Activated T-helper 17 cell treated with anti-CD3 and anti-CD28 coated beads, Interleukin-2, amount 50 U/mL, for 72 hours (primary cell): ENCODE measurements at places on chromosomes 2 and 18. TPM values are rescaled to one million over a fixed set of nuclear protein-coding genes. Genes with fewer than 3 reads are reported as not detected.
A peak's percentile ranks its signal among the peaks of the same experiment; 100 is the strongest.

- no peak for ATAC-seq
Observed at GRCh38 chr2:1987379-1987778, 243.1 kb upstream of the PXDN start.

DNA sequence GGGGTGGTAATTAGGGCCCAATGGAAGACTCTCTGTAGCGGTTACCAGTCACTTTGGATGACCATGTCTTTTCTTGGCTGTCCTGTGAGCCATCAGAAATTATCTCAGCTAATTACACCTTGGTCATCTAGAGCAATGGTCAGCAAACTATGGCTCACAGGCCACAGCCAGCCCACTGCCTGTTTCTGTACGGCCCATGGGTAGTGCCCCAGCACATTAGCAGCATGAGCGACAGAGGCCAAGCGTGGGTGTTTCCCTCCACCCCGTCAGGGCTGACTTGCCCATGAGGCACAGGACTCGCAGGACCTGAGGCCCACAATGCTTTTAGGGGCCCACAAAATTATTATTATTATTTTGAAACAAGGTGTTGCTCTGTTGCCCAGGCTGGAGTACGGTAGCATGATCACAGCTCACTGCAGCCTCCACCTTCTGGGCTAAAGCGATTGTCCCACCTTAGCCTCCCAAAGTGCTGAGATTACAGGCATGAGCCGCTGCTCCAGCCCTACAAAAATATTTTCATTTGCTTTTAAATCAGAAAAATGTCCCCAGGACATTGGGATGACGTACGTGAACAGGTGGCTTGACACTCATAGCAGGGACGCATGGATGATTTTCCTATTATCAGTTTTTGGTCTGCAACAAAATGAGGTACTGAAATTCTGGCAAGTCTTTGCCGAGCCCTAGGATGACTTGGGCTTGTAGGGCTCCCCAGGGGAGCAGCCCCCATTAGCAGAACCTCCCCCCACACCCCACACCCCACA lies 29.3 kb upstream of the CEP68 start:
- ATAC-seq = no peak

KLF7 gene
- 32.8 TPM for total RNA-seq

SCG2 gene
- not detected for total RNA-seq

DNA sequence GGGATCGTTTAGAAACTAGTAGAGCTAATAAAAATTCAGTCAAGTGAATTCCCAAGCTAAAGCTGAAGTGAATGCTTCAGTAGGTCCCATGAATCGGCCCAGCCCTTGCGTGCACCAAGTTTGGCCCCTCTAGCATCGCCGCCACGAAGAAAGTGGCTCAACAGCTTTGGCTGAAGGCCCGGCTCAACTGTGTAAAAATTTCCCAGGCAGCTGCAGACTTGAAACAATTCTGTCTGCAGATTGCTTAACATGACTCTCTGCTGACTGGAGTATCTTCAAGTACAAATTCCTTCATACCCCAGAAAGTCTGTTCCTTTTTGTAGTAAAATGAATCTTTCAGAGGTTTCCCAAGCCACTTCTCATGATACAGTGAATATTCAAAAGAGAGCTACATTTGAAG lies 32.7 kb downstream of the ALMS1 start:
- ATAC-seq = no peak

DNA sequence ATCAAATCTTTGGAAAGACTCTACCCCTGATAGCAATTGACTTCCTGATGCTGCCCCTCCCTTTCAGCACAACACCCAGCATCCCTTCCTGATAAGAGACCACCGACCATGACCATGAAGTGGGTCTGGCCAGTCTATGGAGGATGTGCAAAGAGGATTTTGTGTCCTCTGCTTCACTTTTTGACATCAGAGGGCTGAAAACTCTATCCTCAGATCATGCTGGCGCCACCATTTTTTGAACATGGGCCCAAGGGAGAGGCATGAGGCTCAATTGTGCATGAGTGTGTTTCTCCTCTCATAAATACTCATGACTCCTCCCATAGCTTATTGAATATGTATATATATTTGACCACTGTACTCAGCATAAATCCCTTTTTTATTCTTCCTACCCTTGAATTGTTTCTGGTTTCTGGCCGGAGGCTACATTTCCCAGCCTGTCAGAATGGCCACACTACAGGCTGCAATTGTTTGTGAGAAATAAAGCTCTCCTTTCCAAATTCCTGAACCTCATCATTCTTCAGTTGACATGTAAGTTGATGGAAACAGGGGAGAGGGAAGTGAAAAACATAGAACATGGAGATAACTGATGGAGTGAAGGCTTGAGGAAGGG lies 314.1 kb downstream of the MYCN start:
- no peak for ATAC-seq

FAM228A gene
- total RNA-seq = 0.48 TPM

DNA sequence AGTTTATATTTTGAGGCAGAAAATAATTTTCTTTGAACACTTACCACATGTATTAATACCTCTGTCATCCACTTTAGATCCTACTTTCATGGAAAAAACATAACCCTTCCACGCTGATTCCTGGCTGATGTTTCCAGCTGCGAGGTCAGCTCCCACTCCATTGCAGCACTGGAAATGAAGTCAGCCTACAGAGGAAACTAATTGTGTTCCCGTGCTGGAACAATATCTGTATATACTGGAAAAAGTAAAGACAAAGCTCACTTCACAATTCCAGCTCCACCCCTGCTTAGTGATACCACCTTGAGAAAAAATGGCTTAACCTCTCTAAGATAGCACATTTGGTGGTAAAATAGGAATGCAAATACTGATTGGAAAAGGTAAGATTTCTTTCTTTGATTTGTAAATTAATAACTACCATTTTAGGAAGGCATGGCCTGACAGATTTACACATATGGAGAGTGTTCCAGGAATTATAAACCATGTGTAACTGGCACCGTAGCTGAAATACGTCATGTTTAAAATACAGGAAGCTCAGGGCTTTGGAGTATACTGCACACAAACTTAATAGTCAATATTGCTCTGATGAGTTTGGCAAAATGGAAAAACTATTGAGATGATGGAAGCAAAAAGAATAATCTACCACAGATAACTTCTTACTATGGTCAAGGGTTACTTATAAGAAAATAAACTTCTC lies 90.0 kb downstream of the TRIB2 start:
- ATAC-seq = no peak

GRCh38 chr2:141911485-141912066 lies 219.2 kb downstream of the LRP1B start:
- no peak for ATAC-seq

ACVR1 gene
- 22.7 TPM for total RNA-seq

- no peak for ATAC-seq
Observed at GRCh38 chr2:45168711-45169338, 159.6 kb upstream of the SIX2 start.

GRCh38 chr2:1052771-1053191 lies 102.1 kb downstream of the SNTG2 start:
- ATAC-seq = no peak

IL1F10 gene
- total RNA-seq = not detected

TXNDC2 gene
- total RNA-seq = not detected

GRCh38 chr2:61736953-61737352 lies 116.9 kb downstream of the FAM161A start:
- no peak for ATAC-seq

- ATAC-seq = no peak
Observed at GRCh38 chr18:58861353-58861752, 3.3 kb upstream of the ZNF532 start.

DNA sequence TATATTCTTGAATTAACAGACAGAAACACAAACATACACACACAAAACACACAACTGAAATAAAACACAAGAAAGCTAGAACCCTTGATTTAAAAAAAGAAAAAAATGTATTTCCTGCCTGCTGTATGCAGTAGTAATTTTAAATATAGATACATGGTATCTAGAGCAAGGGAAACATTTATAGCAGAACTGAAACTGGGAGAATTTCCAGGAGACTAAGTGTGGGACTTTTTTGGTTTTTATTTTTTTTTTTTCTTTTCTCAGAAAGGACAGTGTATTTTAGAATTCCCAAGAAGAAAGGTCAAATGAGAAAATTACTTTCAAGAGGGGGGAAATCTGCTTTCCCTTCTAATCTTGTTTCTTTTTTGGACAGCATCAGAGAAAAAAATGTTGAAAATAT lies 558.9 kb upstream of the PKDCC start:
- ATAC-seq = no peak

DNA sequence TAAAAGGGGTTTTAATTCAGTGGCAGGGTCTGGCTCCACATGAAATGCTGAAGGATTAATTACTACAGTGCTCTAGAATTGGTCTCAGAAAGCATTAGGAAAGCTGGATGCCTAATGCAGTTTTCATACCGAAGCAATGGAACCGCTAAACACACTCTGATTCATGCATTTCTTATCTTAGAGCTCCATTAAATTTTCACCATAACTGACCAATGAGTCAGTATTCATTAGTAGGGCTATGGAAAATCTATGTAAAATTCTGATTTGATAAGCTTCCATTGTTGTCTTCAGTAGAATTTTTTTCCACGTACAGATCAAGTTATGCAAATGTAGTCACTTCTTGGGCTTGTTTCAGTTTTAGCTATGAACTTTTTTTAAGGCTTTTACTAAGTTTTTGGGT lies 359.9 kb downstream of the ARHGAP15 start:
- ATAC-seq = no peak

DNA sequence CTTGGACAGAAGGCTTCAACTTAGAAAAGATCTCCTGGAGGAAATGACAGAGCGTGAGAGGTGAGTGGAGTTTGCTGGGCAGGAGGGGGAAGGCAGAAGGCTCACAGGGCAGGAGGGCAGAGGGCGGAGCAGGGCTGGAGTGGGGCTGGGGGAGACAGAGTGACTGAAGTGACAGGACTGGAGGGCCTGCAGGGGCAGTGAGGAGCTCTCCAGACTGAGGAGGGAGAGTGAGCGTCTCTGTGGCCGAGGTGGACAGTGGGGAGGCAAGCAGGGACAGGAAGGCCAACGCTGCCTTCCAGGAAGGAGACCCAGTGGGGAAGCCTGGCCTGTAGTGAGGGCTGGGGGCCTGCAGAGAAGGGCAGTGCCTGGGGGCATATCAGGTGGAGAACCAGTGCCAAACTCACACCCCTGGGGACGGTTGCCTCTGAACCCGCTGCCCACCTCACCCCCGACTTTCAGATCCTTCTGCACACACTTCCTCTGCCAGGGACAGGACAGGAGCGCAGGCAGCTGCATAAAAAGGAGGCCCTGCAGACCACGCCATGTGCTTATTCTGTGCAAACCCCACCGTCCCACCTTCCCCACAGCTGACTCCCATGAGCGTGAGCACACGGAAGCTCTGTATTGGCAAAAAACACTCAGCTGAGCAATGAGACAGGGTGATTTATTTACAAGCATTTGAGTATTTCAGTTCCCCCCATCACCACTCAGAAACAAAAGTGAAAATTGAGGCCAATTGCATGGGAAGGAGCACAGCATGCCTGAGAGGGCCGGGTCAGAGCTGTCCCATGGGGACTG lies 244.3 kb downstream of the FAM210A start:
- ATAC-seq = no peak

GRCh38 chr2:86703704-86704361 lies 16.3 kb upstream of the RMND5A start:
- ATAC-seq = no peak

GRCh38 chr2:207282916-207283315 lies 117.2 kb upstream of the KLF7 start:
- no peak for ATAC-seq

GRCh38 chr2:38533180-38533579 lies 69.5 kb downstream of the HNRNPLL start:
- peak; percentile 41 for ATAC-seq

SCN3A gene
- total RNA-seq = not detected

DNA sequence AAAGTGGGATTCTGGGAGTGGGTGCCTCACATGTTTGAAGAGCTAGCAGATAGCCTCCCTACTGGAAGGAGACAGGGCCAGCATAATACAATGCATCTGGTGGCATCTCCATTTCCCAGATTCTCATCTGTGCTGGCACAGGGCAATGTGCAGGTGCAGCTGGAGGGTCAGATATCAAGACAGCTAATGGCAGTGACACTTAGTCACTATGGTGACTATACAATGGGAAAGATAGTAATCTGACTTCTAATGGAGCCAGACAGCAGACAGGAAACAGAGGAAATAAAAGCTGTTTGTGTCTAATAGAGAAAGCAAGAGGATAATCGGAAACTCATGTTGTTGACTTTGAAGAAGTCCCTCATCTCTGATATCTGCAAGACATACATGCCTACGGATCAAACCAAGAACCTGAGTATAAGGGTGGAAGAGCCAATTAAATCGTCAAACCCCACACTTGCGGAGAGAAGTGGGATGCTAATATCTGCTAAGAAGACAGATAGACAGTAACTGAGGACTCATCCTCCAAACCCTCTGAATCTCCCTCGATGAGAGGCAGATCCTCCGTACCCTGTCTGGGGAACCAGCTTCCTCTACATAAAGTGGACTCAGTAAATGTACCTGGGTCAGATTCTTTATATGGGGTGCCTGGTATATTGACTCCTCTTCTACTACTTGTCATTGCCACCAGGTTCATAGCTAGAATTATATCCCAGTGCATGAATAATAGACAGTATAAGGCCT lies 692.7 kb downstream of the SOCS6 start:
- ATAC-seq = no peak

CCL20 gene
- 36.1 TPM for total RNA-seq

DNA sequence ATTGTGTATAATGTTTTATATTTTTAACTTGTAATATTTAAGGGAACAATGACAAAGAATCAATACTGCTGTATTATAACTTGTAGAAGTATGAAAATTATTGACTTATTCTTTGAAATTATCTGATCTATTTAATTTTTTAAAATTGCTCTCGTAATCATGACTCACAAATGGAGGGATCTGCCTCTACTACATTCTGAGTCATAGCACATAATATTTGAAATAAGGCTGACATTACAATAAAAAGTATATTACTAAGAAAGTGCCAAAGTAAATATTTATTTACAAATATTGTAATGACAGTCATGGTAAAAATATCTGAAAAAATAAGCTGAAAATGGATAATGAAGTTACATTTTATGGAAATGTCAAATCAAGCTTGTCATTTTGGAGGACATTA lies 1144.6 kb upstream of the CDH2 start:
- ATAC-seq = no peak

DNA sequence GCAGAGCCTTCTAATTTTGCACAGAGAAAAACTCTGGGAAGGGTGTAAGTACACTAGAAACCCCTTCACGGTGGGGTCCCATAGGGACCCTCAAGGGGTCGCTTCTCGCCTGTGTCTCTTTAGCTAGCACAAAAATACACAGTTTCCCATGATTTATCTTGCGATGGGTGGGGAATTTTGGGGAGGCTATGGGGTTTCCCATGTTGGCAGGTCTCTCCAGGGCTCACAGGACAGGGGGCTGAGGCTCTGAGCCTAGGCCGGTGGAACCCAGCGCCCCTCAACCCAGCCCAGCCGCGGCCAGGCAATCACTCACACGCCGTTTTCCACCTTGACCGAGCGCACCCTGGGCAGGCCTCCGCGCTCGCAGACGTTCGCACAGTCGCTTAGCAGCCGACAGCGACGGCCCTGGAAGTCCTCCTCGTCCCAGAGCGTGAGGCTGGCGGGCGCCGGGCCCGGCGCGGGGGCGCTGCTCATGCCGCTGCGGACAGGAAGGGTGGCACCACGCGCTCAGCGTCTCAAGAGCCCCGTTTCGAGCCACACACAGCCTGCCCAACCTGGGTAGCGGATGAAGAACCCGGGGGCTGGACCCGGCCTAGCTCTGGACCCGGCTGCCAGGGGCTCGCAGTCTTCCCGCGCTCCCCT lies 398 bp downstream of the CRYBA2 start:
- ATAC-seq = no peak

CCDC102B gene
- 0.89 TPM for total RNA-seq

- peak; percentile 62 for ATAC-seq
Observed at GRCh38 chr2:26772064-26773001, 8.2 kb downstream of the SLC35F6 start.

- peak; percentile 96 for ATAC-seq
Observed at GRCh38 chr2:197286805-197287595, 23.6 kb downstream of the ANKRD44 start.

GRCh38 chr2:226411205-226411604 lies 388.4 kb downstream of the IRS1 start:
- ATAC-seq = no peak

RUFY4 gene
- total RNA-seq = 0.19 TPM
